ENCODE measurements at places on chromosomes 4 and X.

DNA sequence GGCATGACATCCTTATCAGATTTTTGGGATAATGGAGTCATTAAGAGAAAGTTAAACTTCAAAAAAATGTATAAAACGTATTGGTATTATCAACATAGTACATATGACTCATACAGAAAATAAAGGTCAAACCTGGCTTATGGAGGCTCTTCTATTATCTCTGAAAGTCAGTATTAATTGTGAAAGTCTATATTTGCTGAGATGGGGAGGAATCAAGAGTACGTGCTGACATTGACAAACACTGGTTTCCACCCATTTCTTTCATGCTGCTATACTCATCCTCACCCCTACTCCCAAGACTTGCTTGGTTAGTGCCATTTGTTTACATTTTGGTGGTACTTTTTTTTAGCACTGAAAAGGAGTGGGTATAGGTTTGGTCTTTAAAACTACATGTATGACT, 30.8 kb upstream of the PLA2G12A start:
- no peak for DNase-seq

- no peak for DNase-seq
Observed at GRCh38 chr4:60923075-60923474, 277.1 kb upstream of the ADGRL3 start.

DNA sequence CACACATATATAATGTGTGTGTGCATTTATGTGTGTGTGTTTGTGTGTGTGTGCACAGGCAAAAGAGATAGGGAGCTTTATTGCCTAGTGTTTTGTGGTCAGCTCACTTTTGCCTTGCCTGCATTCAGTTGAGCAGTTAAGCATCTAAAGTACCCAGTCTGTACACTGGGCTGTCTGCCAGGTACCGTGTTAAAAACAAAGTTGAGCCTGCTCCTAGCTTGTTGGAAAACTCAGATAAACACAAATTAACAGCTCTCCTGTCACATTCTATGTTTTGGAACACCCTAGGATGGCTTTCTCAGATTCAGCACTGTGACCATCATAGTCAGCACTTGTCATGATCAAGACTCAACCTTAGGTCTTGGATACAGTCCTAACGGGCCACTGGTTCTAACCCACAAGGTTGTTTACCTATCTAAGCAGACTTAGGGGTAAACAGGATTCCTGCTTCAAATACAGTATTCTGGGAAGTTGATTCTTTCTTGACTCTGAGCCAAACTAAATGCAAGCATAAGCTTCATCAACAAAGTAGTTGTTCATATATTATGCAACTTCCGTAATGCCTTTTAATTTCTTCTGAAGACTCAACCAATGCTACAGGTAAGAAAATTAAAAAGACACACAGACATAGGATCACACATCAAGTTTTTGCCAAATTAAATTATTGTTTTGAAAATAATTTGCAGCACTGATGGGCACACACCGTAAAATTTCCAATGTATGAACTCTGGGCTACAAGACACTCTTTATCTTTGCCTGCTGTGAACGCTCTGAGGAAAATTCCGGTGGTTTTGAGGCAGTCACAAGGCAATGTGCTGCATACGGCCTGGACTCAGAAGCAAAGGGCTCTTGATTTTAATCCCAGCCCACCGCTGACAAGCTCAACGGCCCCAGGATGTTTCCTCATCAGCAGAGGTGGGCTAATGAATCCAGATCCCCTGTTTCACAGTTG, 11.3 kb upstream of the CD99 start:
- DNase-seq, result no peak

DNA sequence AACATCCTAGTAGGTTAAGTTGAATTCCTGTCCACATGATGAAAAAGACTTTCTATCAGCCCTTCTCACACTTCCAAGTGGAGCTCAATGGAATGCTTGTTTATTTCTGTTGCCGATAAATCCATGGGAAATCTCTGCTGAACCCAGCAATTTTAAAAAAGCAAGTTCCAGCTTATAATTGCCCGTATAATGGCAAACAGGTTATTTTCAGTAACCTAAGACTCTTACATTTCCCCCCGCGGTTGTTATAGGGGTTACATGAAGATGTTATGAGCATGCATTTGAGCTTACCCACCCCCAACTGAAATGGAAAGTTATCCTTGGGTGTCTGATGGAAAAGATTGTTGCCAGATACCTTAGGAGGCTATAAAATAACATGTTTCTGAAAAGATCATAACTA, 136.2 kb downstream of the PALLD start:
- DNase-seq, result no peak

DNA sequence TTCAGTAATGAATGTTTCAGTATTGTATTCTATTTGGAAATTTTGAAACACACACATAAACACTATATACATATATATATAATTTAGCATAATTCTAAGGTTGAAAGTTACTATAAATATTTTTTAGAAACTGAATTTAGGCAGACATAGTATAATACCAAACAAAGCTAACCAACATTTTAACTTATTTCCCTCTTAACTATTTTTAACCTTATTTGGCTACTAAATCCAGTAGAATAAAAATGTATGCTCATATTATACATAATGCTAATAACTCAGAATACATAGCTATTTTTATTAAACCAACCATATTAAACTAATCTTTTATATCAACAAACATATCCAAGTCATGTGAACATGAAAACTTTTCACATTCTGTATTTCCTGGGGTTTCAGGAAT, 563.6 kb downstream of the ADGRL3 start:
- no peak for DNase-seq

DNA sequence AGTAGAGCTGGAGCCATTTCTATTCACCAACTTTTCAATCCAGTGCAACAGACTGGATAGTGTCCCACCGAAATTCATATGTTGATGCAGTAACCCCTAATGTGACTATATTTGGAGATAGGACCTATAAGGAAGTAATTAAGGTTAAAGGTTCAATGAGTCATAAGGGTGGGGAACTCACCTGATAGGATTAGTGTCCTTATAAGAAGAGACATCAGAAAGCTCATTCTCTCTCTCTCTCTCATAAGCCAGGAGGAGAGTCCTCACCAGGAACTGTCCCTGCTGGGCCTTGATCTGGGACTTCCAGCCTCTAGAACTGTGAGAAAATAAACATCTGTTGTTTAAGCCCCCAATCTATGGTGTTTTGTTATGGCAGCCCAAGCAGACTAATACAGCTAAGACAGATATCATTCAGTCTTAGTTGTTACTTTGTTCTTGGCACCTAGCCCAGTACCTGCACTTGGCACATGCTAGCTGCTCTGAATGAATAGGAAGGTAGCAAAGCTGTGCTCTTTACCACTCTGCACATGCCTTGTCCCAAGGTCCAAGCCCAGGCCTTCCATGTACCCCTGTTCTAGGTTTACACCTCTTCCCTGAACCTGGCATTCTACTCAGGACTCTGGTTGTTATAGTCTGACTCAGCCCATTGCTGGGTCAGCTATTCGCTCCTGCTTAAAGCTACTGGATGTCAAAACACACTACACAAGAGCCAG, 19.2 kb upstream of the BRS3 start:
- no peak for DNase-seq

DNA sequence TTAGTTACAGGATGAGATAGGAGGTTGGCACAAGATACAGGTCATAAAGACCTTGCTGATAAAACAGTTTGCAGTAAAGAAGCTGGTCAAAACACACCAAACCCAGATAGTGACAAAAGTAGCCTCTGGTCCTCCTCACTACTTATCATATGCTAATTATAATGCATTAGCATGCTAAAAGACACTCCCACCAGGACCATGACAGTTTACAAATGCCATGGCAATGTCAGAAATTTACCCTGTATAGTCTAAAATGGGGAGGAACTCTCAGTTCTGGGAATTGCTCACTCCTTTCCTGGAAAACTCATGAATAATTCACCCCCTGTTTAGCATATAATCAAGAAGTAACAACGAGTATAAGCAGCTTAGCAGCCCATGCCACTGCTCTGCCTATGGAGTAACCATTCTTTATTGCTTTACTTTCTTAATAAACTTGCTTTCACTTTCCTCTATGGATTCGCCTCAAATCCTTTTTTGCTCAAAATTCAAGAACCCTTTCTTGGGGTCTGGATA, 1254.4 kb downstream of the PCDH7 start:
- DNase-seq, result no peak

DNA sequence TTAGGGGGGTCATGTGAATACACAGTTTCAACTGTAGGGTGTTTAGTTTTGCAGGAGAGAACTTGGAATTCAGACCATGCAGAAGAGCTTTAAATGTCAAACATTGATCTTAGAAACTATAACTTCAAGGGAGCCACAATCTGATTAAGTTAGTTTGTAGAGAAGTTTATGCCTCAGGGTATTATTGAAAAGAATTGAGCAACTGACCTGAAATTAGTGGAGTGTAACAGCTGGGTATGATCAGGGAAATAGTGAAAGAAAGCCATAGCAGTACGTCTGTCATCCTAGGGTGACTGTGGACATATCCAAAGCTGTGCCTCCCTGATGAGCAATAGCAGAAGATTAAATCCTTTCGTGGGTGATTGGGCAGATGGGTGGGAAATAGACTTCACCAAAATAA, 63.8 kb downstream of the FAM47B start:
- no peak for DNase-seq

- no peak for DNase-seq
Observed at GRCh38 chrX:105228602-105229001, 8.1 kb upstream of the TEX13A start.
